Tongue (tissue), 3 donors: ENCODE measurements at places on chromosomes 11 and 22. TPM values are rescaled to one million over a fixed set of nuclear protein-coding genes. Genes with fewer than 3 reads are reported as not detected.

GRCh38 chr11:117143390-117143789 lies 697 bp upstream of the PAFAH1B2 start:
- DNase-seq, result peak; percentile 73

GRCh38 chr11:27696115-27696514 lies 4.1 kb downstream of the BDNF start:
- DNase-seq, result no peak

GRCh38 chr22:48474881-48475280 lies 1352.8 kb downstream of the BRD1 start:
- no peak for DNase-seq

DNA sequence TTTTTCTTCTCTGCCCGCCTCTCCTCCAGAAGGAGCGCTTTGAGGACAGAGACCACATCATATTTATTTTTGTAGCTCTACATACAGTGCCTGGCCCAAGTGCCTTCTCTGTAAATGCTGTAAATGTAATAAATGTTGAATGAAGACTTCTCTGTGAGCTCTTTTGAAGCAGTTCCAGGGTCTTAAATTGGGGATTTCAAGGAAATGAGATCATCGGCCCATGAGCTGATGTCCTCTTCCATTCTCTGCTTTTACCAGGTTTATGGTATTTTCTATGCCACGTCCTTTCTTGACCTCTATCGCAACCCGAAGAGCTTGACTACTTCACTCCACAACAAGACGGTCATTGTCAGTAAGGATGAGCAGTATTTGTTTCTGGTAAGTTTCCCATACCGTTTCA lies 165.7 kb upstream of the SORL1-AS1 start:
- DNase-seq, result no peak

DNA sequence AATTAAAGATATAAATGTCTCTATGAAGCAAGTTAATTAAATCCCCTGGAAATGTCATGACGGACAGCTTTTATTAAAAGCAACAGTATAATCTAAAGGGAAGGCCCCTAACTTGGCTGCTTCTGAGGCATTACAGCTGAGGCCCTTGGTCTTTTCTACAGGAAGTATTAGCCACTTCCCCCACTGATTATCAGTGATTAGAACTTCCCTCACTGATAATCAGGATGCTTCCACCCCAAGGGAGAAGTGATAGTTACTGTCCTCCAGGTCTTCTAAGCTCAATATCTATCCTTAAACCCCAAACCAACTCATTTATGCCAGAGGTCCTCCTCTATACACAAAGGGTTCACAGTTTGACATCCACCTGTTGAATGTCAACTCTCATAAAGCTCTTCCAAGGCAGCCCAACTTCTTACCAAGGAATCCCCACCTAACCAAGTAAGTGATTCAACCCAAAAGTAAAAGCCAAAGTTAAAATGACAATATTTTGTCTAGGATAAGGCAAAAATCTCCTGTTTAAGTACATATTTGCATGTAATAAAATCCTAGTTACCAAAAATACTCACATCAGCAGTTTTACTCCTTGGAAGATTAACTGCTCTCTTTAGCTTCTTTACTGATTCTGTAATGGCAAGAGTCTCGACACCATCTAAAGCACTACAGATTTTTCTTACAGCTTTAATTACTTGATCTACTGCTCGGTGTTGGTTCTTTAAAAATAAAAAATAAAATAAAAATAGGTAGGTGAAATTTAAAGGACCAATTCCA lies 58.6 kb upstream of the RPS13 start:
- no peak for DNase-seq

DNA sequence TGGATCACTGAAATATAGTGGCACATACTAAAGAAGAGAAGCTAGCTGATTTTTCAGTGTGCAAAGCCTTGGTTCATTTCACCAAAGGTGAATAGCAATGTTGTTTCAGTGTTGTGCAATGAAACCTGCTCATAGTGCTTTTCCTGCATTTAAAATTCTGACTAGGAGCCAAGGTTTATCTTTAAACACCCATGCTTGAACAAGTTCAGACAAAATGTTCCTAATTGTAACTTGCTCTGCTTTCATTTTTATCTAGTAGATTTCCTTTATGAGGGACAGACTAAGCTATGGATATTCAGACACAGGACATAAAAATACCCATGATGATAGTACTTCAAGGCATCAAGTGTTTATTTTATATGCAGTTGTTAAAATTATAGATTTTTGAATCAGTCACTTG lies 47.7 kb downstream of the BBOX1 start:
- DNase-seq, result no peak

- DNase-seq, result no peak
These were observed 139.1 kb downstream of the SLC17A6 start for GRCh38 chr11:22477312-22477711.

- DNase-seq, result peak; percentile 88
These were observed 4.3 kb upstream of the BAIAP2L2 start for GRCh38 chr22:38114484-38115398.

- no peak for DNase-seq
These were observed 28.6 kb downstream of the SCUBE1 start for GRCh38 chr22:43314611-43315010.

GRCh38 chr11:12975195-12975594 lies 33.9 kb upstream of the RASSF10 start:
- no peak for DNase-seq

- no peak for DNase-seq
These were observed 67.7 kb downstream of the SEZ6L start for GRCh38 chr22:26236991-26237390.

DNA sequence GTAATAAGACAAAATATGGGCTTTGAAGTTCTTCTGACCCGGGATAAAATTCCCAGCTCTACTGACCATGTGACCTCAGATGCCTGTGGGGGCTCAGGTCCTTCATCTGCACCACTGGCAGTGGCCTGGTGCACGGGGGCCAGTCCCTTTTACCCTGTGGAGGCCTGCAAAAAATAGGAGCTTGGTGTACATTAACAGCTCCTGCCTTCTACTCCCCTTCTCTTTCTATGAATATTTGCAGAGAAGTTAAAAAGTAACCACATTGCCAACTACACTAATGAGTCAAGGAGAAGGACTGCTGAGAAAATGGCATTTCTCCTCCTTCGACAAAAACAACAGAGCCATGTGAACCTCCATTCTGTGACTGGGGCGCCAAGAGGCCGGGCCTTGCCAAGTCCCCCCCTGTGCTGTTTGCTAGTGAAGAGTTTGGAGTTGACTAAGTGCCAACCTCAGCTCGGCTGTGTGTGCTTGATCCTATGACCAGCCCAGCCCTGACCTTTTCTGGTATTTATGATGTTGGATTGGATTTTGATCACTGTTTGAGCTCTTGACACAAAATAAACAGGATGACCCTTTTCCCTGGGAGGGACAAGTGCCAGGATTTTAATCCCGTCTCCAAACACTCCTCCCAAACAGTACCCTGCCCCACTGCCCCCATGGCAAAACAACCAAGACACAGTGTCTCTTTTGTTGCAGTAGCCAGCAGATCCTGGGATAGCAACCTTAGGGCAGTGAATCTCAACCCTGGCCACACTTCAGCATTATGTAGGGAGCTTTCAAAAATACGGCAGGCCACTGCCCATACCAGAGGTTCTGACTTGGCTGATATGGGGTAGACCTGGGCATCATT lies 380.1 kb downstream of the LARGE1 start:
- DNase-seq, result peak; percentile 42

DNA sequence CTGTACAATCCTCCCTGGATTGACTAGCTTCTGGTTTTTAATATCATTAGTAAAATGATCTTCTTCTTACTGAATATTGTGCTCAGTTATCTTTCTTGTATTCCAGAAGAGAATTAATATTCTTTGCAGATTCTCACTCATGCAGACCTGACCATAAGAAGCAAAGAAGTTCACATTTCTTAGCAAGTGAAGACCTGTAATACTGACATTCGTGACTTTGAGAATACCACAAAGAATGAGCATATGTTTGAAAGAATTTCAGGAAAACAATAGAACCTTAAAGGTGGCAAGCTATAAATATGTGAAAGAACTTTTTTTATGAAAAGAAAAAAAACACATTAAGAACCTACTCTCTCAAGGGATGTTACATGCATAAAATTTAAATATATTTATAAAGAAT lies 371.6 kb downstream of the JRKL start:
- no peak for DNase-seq

GRCh38 chr11:117529816-117530215 lies 202.2 kb downstream of the CEP164 start:
- no peak for DNase-seq

- DNase-seq, result peak; percentile 70
These were observed 4.1 kb upstream of the MAPK11 start for GRCh38 chr22:50274311-50274710.

- DNase-seq, result peak; percentile 66
These were observed 20.9 kb downstream of the SERGEF start for GRCh38 chr11:17991783-17992433.

Gene CDC42BPG
- 5.7 TPM for total RNA-seq

Gene C11orf24
- 18.2 TPM for total RNA-seq

Gene POU2AF2
- 0.41 TPM for total RNA-seq

Gene OR5B21
- total RNA-seq, result not detected

Gene DEFB131B
- not detected for total RNA-seq

Gene DLG2
- 14.4 TPM for total RNA-seq

Gene NXPE4
- total RNA-seq, result not detected

Gene SCT
- 21.6 TPM for total RNA-seq

Gene MUC15
- total RNA-seq, result 3.2 TPM
